Activated T-cell treated with anti-CD3 and anti-CD28 coated beads for 48 hours (primary cell): ENCODE measurements at places on chromosomes 5 and 9.
A peak's percentile ranks its signal among the peaks of the same experiment; 100 is the strongest.

DNA sequence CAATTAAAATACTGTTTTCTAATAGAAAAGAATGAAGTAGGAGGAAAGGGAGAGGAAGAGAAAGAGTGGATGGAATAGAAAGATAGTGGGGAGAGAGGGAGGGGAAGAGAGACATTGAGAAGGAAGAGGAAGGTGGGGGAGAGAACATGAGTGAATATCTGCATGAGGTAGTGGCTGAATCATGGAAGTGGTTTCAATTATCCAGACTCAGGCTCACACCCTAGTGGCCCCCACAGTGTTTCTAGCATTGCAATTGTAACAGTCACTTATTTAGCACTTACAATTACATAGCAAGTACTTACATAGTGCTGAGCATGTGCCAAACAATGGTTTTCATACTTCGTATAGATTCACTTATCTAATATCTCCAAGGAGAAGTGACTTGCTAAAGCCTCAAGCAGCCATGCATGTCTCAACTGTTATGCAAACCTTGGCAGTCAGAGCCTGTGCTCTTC, 72.7 kb downstream of the CAST start:
- DNase-seq, result no peak

GRCh38 chr5:82277987-82278710, at the start of gene RPS23:
Gene RPS23, minus strand, starts transcription at chr5:82278354. Its CDS starts 31 bp downstream, at chr5:82278323.
- peak; percentile 83 for DNase-seq

GRCh38 chr5:93622240-93622885, 39.3 kb downstream of the NR2F1 start:
- no peak for DNase-seq

DNA sequence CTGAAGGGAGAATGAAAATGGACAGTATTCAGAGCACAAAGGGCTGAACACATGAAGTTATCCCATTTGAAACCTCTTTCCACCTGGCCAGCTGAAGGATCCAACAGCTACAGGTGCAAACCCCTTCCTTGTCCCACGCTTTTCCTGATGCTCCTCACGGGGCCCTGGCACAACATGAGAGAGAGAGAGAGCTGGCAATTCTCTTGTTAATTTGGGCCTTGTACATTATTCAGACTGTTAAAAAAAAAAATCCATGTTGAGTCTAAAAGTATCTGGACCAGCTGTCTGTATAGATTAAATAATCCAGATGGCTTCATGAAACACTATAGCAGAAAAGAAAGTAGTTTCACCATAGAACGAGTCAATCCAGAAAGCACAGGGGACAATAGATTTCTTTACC, 74.1 kb downstream of the HMHB1 start:
- no peak for DNase-seq

GRCh38 chr5:157821405-157821804, 37.5 kb downstream of the CLINT1 start:
- no peak for DNase-seq

GRCh38 chr5:147957901-147958300, 51.6 kb upstream of the C5orf46 start:
- no peak for DNase-seq

DNA sequence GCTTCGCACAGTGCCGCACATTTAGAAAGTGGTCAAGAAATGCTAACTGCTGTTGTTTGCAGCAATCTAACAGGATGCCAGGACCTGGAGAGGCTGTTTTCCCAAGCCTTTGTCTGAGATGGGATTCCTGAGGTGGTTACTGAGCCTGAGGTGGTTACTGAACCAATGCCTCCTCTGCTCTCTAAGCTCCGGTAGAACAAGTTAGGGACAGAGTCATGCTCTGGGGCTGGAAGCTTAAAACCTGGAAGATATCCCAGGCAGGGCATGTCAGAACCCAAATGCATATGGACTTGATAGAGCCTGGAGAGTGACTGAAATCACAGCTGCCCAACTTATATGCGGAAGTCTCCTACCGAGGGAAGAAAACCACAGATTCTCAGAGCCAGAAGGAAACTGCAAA, 46.5 kb upstream of the FAT2 start:
- no peak for DNase-seq

GRCh38 chr9:6562871-6563430, 82.6 kb downstream of the GLDC start:
- DNase-seq, result no peak

DNA sequence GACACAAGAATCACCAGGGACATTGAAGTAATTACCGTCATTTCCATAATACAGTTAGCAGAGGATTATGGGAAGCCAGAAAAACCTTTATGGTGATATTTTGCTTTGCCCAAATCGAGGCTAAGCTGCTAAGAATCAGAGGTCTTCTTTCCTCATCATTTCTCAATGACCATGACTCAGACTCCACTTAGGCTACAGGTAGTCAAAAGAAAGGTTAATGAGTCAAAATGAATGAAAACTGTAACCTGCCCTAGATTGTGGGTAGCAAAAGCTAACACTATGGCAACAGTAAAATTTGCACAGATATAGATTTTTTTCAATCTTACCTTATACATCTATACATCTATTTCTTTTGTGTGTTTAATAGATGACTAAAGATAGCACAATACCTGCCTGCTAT, 185.8 kb downstream of the CARTPT start:
- no peak for DNase-seq

GRCh38 chr9:115093520-115093919, 24.4 kb downstream of the TNC start:
- no peak for DNase-seq

DNA sequence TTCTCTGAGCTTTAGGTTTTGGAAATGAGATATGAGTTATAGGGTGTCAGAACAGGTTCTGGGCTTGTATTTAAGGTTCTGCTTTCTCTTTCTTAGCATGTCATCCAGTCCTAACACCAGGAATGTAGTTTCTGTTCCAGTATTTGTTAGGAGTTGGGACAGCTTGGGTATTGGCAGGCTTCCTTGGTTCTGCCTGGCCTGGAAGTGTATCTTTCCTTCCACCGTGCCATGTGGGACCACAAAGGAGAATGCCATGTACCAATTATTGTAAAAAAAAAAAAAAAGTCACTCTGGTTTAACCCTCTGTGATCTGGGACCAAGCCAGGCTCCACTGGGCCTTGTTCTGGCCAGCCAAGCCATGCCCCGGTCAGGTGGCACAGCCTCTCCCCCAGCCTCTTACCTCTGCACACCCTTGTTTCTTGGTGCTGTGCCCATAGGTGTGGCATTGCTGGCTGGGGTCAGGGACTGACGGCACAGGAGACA, 47.8 kb downstream of the ARHGAP26 start:
- DNase-seq, result no peak

DNA sequence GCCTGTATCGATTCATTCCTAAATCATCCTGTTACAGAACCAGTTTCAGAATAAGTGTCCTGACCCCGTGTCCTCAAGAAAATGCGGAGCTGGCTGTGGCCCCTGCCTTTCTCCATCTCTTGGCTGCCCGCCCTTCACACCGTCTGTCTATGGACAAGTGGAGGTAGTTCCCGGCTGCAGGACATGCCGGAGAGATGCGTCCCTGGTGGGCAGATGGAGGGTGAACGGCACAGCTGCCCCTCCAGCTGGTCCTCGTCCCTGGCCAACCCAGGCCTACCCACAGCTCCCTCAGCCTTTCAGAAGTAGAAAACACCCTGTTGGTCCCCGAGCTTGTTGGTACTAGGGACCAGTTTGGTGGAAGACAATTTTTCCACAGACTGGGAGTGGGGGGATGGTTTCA, 14.8 kb upstream of the EXOC3 start:
- no peak for DNase-seq

GRCh38 chr5:179301376-179301775, 43.9 kb downstream of the ADAMTS2 start:
- no peak for DNase-seq

DNA sequence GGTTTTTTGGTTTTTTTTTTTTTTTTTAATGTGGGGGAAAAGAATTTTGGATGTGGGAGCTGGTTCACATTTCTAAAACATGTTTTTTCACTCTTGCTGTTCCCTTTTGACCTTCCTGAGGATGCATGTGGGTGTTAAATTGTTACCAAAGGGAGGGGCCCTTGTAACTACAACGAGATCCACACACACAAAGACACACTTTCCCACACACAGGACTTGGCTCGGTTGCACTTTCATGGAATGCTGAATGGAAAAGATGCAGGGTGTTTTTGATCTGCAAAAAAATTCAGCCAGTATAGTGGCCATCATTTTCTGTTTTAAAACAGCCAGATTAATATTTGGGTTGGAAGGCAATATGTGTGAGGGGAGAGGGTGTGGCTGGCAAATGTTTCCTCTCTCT, 576.9 kb downstream of the EBF1 start:
- no peak for DNase-seq

DNA sequence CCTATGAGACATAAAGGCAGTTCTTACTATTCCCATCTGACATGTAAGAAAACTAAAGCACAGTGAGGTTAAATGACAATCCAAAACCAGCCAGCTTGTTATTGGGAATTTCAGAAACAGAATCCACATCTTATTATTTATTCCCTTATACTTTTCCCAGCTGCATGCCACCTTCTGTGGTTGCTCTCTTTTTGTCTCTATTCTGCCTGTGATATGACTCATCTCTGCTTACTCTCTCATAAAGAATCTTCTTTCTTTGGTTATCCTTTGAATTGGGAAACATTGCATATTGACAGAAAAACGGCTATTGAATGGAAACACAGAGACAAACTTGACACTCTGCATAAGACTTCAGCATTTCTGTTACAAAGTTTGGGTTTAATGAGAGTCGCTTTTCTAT, 183.2 kb downstream of the TLR4 start:
- no peak for DNase-seq

GRCh38 chr9:99505936-99506335, 283.9 kb downstream of the SEC61B start:
- DNase-seq, result no peak

DNA sequence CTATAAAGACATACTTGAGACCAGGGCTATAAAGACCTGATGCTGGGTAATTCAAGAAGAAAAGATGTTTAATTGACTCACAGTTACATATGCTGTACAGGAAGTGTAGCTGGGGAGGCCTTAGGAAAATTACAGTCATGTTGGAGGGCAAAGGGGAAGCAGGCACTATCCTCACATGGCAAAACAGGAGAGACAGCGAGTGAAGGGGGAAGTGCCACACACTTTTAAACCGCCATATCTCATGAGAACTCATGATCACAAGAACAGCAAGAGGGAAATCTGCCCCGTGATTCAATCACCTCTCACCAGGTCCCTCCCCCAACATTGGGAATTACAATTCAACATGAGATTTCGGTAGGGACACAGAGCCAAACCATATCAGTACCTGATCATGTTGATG, 89.9 kb upstream of the ADAMTSL1 start:
- DNase-seq, result no peak

DNA sequence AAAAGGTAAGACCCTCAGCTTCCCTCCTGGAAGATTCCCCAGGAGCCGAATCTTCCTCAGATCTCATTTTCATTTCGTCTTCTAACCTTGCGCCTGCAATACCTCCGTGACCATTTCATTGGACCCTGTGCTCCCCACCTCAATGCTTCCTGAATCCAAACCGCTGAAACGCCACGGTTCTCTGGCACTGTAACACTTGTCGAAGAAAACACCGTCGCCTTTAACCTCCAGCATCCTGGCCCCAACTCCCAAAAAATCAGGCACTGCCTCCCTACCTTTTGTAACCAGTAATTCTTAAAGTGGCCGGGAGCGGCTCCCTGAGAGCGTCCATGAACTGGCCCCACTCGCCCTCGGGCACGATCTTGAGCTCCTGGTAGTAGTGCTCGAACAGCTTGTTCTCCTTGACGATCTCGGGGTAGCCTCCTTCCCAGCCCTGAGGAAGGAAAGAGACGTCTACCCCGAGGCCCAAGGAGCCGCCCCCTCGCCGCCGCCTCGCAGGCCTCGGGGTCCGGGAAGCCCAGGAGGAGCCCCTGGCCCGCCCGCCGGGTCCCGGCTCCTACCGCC, 438 bp downstream of the NSUN2 start:
- no peak for DNase-seq

DNA sequence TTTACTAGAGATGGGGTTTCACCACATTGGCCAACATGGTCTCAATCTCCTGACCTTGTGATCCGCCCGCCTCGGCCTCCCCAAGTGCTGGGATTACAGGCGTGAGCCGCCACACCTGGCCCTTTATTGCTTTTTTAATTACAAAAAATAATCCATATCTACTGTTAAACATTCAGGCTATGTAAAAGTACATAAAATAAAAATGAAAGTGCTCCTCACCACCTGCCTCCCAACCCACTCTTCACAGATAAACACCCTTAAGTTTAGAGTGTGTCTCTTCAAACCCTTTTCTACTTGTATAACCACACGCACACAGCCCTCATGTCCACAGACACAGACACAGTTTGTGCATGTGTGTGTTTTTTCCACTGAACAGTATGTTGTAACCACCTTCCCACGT, 16.7 kb downstream of the TSC1 start:
- DNase-seq, result no peak

- no peak for DNase-seq
These were observed 1.0 kb downstream of the TRPC7 start for GRCh38 chr5:136364307-136364706.

GRCh38 chr5:41196197-41196596, 17.1 kb downstream of the C6 start:
- DNase-seq, result no peak

- DNase-seq, result no peak
These were observed 439.9 kb downstream of the GADD45G start for GRCh38 chr9:90044710-90045151.

GRCh38 chr5:5348135-5348534, 74.3 kb upstream of the ICE1 start:
- no peak for DNase-seq

- peak; percentile 62 for DNase-seq
These were observed 23.4 kb downstream of the HNRNPK start for GRCh38 chr9:83956436-83957247.

- DNase-seq, result no peak
These were observed 57.4 kb downstream of the GOLPH3 start for GRCh38 chr5:32116574-32117313.

DNA sequence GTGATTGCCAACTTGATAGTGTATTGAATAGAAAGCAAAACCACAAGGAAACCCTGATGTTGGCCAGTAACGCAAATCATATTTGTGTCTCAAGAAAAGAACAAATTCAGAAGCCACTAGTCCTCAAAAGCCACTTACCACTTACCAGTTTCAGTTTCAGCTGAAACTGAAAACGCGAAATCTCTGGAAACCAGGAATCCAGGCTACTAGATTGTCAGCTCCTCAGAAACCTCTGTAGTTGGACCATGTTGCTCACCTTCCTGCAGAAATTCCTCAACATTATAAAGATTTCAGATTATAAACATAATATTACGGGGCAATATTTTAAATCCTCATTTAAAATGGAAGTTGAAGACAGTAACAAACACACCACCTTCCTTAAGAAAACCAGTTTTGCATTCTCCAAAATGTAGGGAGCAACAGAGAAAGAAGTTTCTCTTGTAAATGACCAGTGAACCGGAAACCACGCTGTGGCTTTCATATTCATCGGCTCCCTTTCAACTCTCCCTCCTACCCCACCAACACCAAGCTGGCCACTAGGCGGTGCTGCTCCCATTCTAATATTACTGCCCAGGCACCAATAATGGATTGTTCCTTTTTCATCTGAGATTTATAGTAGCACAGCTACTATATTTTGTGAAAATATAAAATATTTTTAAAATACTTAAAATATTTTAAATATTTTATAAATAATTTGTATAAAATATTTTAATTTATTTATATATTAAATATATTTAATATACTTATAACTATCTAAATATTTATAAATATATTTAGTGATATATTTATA, 8.7 kb upstream of the TMED7 start:
- peak; percentile 75 for DNase-seq
